ENCODE measurements at places on chromosomes 7 and 10.

GRCh38 chr7:47310020-47310419, 271.9 kb downstream of the TNS3 start:
- no peak for DNase-seq

GRCh38 chr7:4319280-4319679, 362.8 kb upstream of the FOXK1 start:
- no peak for DNase-seq

- no peak for DNase-seq
These were observed 369.6 kb downstream of the KCNMA1 start for GRCh38 chr10:77267703-77268675.

DNA sequence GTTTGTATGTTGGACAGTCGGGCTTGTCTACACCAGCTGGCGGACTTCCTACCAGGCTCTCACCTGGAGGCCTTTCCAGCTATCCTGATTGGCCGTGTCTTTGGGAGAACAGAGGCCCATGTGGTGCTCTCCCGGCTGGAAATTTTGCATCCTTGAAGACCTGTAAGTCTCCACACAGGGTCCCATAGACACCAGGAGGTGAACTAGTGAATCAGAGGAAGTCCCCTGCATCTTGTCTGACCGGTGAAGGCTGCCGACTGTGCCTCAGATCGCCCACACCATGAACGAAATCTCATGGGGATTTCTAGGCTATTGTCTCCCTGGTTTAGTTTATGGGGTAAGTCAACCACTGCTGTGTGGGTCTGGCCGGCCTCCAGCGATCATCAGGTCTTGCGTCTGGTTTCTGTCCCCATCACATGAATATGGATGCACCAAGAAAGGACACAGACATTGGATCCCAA, 108.4 kb upstream of the LYZL2 start:
- DNase-seq = no peak

GRCh38 chr10:50367732-50368131, 116.4 kb upstream of the ASAH2 start:
- DNase-seq = no peak
